ENCODE measurements at places on chromosomes 5 and 9.
A peak's percentile ranks its signal among the peaks of the same experiment; 100 is the strongest.

GRCh38 chr5:170131235-170131634, 25.5 kb downstream of the FOXI1 start:
- no peak for DNase-seq

DNA sequence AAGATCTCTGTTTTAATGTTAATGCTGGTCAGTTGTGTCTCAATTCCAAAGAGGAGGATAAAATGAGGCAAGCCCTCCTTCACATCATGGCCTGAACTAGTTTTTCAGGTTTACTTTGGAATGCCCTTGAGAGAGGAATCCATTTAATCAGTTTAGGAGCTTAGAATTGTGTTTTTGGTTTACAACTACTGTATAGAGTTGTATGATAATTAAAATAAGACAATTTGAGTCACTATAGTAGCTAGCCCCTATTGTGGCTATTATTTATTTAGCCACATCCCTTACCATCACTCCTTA, 107.8 kb upstream of the PRLR start:
- DNase-seq = no peak

DNA sequence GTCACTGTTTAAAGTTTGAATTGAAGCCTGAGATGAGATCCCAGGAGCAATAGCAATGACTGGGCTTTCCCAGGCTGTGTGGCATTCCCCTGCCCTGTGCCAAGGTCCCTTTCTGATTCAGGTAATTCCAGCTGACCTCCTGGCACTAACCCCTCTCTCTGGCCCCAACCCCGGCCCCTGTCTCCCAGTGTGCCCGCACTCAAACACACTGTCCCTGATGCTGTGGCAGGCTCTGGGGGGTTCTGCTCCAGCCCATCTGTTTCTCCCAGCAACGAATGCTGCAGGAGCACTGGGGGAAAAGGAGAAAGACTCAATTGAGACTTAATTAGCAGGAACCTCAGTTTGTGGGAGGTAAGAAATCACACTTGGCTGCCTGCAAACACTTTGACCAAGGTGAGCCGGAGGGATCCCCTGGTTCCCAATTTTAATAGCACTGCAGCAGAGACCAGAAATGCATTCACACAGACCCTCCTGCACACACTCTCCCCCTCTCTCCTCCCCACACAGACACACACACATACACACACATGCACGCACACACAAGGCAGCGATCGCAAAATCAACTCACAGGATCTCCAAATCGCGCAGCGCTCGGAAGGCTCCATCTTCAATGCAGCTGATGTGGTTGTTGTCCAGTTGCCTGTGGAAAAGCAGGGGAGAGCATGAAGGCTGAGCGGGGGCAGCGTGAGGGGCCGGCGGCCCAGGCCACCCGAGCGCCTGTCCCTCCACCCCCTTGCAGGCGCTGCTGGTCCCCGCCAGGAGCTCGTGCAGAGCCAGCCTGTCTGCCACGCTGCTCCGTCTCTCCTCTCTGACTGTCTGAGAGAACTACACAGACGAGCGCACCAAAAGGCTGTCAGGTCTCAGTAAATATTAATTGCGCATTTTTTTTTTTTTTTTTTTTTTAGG, 265.1 kb upstream of the PANK3 start:
- DNase-seq = no peak

GRCh38 chr5:5199495-5199894, 59.4 kb downstream of the ADAMTS16 start:
- no peak for DNase-seq

DNA sequence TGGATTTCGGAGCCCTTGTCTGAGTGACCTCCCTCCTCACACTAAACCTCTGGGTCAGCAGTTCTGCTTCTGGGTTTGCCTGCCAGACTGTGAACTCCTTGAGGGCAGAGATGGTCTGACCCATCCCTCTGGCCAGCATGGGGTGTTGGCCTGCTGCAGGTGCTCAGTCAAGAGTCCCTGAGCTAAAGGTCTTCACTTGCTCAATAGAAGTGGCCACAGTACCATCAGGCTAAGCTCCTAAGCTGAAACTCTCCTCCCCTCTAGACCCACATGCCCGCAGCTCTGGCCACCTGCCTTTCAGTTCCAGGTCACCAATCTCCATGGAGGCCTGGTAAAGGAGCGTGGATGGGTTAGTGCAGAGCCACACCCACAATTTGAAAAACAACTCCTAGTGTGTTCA, 316.6 kb downstream of the SPOCK1 start:
- DNase-seq = no peak

DNA sequence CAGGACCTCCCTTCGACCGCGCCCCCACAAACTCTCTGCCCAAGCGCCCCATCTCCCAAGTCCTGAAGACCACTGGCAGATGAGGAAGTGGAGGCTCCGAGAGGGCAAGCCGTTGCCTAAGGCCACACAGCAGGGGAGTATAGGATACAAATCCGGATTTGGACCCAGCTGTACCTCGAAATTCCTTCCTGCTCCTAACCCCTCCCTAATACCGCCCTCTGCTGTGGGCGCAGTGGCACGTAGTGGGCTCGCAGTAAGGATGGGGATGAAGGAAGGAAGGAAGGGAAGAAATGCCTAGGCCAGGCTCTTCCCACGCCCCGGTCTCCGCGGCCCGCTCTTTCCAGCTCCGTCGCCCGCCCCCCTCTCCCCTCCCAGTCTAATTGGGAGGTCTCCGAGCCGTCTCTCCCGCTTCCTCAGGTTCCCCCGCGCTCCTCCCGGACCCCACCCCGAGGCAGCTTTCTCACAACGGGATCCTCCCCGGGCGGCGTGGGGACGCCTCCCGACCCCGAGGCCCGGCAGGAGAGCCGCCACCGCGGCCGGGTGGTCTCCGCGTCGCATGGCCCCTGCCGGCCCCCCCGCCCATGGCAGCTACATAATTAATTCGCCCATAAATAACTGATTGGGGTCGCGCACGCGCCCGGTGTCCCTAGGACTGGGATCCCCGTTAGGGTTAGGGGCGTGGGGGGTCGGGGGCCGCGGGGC, 138.9 kb downstream of the C9orf50 start:
- no peak for DNase-seq

GRCh38 chr9:72315510-72316311, 49.3 kb downstream of the ZFAND5 start:
- DNase-seq = peak; percentile 71

DNA sequence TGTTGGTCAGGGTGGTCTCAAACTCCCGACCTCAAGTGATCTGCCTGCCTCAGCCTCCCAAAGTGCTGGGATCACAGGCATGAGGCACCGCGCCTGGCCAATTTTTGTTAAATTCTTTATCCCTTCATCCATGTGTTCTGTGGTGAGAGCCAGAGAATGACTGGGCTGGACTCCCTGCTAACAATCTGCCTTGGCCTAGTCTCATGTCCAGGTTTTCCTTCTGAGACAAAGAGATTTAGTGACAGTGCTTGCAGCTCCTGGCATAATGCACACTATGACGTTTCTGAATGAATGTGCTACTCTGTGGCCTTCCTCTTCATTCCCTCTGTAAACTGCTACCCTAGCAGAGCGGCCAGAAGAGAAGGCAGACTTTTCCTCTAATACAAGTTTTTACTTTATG, 79.3 kb downstream of the FOXD1 start:
- DNase-seq = no peak

DNA sequence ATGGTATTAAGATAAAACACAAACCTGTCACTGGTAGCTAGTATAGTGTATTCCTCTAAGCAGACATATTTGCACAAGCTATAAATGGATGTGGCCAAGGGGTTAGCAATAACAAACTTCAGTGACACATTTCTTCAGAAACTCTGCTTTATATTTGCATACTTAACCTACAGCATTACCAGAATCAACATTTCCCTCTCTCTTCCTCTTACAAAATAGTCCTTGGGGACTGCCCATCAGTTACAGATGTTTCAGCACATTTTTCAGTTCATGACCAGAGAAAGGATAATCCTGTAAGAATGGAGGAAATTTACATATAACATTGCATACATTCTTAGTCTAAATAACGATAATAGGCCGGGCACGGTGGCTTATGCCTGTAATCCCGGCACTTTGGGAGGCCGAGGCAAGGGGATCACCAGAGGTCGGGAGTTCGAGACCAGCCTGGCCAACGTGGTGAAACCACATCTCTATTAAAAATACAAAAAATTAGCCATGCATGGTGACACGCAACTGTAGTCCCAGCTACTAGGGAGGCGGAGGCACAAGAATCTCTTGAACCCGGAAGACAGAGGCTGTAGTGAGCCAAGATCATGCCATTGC, 25.3 kb upstream of the SLC1A1 start:
- no peak for DNase-seq

- DNase-seq = no peak
These were observed 25.1 kb upstream of the UGCG start for GRCh38 chr9:111871499-111871855.

DNA sequence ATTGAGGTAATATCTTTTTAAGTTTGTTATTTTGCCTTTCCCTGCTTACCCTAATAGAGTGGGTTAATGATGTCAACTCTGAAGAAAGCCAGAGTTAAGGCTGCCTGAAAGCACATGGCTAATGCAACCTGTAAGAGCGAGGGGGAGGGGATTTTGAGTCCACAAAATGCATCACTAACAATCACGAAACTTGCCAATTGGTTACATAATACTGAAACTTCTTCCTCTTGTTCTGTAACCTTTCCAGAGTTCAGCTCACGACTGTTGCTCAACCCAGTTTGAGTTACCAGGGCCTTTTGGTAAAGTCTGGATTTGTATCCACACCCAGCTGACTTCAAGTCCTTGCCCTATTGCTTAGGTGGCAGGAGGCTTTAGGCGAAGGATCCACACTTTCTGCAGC, 308.8 kb downstream of the EFNA5 start:
- DNase-seq = no peak

GRCh38 chr5:68505917-68506860, 290.6 kb downstream of the PIK3R1 start:
- peak; percentile 46 for DNase-seq

DNA sequence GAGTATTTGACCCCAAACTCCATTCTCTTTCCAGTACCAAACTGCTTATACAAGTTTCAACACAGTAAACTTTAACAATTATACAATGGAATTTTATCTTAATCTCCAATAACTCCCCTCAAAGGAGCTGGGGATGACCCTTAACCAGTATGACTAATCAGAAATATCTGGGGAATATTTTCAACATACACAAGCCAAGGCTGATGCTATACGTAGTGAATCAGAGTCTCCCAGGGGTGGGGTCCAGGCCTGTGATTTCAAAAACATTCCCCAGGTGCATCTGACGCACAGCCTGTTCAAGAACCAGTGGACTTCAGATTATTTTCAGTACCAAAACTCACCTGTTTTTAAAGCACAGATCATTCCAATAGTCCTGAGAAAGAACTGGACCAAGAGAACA, 11.8 kb upstream of the SEMA5A start:
- no peak for DNase-seq

DNA sequence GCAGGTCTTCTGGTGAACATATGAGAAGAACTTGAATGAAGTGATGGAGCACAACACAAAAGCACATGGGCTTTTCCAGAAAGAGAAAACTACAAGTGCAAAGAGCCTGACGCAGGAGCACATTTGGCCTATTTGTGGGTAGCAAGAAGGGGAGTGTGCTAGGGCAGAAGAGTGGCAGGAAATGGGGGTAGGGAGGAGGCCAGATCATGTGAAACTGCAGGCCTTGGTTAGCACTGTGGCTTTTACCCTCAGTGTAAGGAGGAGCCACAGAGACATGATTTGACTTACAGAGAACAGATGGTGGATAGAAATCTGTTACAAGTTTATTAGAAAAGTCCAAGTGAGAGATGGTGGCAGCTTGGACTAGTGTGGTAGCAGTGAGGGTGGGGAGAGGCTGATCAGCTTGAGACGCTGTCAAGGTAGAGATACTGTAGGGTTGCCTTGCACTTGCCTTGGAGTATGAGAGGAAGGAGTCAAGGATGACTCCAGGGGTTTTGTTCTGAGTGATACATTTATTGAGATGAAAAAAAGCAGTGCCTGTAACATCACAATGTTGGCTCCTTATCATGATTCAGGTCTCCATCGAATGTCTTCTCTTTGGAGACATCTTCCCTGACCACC, 126.7 kb downstream of the PPP2R2B start:
- no peak for DNase-seq

DNA sequence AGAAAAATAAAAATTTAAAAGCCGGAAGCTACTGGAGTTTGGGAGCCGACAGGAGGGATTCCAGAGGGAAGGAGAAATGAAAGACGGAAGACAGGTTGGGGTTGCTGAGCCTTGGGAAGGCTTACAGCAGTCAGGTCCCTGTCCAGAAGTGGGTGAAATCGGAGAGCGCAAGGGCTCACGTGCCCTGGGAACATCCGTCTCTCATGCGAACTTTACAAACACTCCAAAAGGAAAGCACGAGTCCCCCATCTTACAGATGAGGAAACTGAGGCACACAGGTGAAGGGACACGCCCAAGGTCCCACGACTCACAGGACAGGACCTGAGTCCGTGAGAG, 347 bp upstream of the OLFML2A start:
- DNase-seq = no peak

DNA sequence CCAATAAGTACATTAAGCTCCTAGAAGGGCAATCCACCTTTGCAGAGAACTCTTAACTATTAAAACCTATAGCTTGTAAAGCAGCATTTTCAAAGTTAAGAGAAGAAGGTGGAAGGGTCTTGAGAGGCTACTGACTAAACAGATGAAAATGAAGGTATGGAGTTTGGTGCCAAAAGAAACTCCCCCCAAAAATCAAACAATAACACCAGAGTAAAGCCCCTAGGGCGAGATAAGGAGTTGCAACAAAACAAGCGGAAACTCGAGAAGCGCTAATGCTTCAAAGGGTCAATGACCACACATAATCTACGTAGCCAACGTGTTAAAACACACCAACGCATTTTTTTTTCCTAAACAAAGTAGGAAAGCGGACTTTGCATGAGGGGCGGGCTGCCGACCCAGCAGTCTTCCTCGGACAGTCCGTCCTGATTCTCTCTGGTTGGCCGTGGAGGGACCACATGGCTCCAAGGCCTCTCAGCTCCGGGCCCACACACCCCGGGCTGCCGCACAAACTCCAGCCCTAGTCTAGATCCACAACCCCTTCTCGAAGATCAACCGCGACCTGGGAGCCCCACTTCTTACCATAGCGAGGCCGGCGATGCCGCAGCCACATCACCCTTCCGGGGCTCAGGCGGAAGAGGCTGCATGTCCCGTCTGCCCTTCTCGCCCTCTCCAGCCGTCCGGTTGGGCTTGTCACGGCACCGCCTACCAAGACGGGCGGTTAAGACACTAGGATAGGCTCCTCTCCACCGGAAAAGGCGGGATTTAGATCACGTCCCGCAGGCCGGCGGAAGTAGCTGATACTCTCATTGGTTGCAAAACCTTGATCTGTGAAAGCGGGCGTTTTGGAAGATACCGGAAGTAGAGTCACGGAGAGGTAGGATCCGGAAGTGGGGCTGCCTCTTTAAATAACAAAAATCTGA, at the start of the genes TMEM167A and XRCC4:
TMEM167A (minus strand) TSS at position 653 of the 920 bp plus-strand sequence; CDS start at position 582, 71 bp downstream.
XRCC4 (plus strand) TSS at position 806 of the 920 bp plus-strand sequence. CDS start 27,373 bp downstream, outside the sequence.
- peak; percentile 94 for DNase-seq

DNA sequence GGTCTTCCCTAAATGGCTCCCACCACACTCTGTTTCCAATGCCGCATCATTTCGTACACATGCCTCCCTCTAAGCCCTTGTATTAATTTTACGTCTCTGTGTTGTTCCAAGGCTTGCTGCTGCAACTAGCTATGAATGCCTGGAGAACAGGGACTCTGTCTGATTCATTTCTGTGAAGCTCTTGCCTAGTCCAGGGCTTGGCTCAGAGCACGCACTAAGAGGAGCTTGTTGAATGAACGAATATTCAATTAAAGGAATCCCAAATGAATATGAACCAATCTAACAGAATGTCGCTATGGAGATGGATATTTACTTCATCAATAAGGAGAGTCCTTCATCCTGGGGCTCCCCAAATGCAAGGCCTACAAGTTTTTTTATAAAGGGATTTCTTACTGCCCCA, 55.3 kb downstream of the TGFBR1 start:
- no peak for DNase-seq

All from NCI-H2029 treated with DMSO at 0.1 percent for 48 hours (cell line).